ENCODE measurements at places on chromosomes 11 and 22.

DNA sequence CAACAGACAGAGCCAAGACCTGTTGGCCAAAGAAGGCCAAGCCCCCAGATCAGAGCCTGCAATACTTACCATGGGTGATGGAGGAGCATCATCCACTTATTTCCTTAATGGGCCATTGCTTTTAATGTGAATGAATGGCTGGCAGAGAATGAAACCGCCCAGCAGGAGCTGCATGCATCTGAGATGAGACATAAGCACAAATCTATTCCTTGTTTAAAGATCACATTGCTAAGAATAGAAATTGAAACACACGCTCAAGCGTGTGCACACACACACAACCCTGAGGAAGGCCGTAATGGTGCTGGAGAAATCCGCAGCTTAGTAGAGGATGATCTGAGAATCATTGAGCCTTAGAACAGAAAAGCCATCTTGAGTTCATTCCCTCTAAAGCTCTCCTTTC is 5.3 kb upstream of the RRAS2 start:
- DNase-seq = no peak

GRCh38 chr11:45182902-45183301 is 36.5 kb downstream of the PRDM11 start:
- peak; percentile 64 for DNase-seq

- peak; percentile 11 for DNase-seq
Observed at GRCh38 chr11:105937738-105938137, 84.3 kb downstream of the MSANTD4 start.

GRCh38 chr11:66020618-66021357 is 5.5 kb downstream of the CATSPER1 start:
- no peak for DNase-seq

All from mesendoderm (in vitro differentiated cells).